ENCODE measurements at places on chromosomes 5 and 9. TPM values are rescaled to one million over a fixed set of nuclear protein-coding genes. Genes with fewer than 3 reads are reported as not detected.

TMEM252 gene
- not detected for polyA plus RNA-seq

SLC36A3 gene
- polyA plus RNA-seq = not detected

EGR1 gene
- 60.4 TPM for polyA plus RNA-seq

PCDHB3 gene
- 2.3 TPM for polyA plus RNA-seq

INSL4 gene
- not detected for polyA plus RNA-seq

SPATA9 gene
- polyA plus RNA-seq = 1.3 TPM

NUTM2G gene
- polyA plus RNA-seq = not detected

RPS14 gene
- 8,183 TPM for polyA plus RNA-seq
